CD4-positive, alpha-beta T cell treated with Interleukin-6 at 100 ng/mL for 8 hours (primary cell): ENCODE measurements at places on chromosomes 1 and 21.

GRCh38 chr21:34912022-34912945 lies 136.8 kb downstream of the RUNX1 start:
- DNase-seq, result no peak

DNA sequence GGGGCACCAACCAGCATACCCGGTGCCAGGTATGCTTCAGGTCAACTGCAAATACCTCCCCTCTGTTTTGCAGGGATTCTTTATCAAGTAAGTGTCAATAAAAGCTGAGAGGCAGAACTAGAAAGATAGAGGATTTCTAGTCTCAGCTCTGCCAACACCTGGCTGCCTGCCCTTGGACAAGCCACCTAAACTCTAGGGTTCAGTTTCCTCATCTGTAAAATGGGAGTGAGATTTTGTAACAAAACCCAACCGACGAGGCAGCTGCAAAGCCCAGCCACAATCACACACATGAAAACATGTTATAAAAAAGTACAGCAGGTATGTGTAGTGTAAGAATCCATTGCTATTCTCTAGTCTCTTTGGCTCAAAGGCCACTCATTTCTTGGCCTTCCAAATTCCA lies 8.2 kb downstream of the SSBP3 start:
- no peak for DNase-seq

DNA sequence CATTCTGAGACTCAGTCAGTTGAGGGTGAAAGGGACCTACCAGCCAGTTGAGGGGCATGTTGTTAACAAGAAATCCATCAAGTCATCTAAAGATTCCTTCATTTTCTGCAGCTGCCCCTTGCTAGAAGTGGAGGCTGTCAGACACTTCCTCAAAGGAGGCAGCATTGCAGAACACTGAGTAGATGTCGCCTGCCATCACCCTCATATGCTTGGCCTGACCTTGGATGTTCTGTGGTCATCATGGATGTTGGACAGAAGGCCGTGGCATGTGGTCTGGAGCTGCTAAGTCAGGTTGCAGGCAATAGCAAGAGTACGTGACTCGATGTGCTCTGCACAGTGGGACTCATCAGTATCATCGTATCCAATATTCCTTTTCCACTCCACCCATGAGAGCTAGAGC lies 70.6 kb downstream of the GATAD2B start:
- no peak for DNase-seq

- peak; percentile 45 for DNase-seq
These were observed 1.1 kb downstream of the AKT3 start for GRCh38 chr1:243848858-243849420.

DNA sequence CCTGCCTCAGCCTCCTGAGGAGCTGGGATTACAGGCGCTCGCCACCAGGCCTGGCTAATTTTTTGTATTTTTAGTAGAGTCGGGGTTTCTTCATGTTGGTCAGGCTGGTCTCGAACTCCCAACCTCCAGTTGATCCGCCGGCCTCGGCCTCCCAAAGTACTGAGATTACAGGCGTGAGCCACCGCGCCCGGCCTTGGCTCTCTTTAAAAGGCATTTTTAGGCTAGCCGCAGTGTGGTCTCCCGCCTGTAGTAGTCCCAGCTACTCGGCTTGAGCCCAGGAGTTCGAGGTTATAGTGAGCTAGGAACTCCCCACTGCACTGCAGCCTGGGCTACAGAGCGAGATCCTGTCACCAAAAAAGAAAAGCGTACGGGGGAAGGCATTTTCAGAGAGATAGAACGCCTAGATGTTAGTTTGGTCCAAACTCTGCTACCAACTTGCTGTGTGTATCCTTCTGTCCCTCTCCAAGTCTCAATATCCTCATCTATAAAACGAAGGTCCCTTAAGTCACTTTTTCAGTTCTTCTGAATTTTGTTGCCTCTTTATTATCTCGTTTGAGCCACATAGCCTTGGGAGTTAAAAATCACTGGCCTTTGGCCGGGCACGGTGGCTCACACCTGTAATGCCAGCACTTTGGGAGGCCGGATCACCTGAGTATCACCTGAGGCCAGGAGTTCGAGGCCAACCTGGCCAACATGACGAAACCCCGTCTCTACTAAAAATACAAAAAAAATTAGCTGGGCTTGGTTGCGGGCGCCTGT lies 734 bp downstream of the MED18 start:
- peak; percentile 9 for DNase-seq

DNA sequence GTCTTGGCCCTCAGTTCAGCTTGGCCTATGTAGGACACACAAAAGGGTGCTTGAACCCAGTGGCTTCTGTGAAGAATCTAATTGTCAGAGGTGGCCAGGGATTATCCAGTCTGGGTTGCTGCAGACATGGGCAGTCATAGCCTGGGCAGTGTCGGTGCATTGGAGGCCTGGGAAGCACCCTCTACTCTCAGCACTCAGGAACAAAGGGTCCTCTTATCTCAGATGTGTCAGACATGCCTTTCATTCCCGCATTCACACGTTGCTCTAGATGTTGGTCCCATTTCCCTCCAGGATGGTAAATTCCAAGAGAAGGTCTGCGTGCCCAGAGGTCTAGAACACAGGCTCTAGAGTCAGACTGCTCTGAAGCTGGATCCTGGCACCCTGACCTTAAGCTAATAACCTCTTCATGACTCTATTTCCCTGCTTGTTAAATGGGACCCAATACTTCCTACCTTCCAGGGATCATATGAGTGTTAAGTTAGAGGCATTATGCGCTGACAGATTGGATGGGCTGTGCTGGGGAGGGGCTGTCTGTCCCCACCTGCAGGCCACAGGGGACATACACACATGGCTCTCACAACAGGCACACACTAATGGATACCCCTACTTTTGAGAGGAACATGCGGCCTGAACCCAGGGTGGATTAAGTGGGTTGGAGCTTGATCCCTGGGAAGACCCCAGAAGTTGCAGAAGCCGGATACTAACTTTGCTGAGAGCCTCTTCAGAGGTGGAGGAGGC lies 16.5 kb upstream of the EDN2 start:
- no peak for DNase-seq

DNA sequence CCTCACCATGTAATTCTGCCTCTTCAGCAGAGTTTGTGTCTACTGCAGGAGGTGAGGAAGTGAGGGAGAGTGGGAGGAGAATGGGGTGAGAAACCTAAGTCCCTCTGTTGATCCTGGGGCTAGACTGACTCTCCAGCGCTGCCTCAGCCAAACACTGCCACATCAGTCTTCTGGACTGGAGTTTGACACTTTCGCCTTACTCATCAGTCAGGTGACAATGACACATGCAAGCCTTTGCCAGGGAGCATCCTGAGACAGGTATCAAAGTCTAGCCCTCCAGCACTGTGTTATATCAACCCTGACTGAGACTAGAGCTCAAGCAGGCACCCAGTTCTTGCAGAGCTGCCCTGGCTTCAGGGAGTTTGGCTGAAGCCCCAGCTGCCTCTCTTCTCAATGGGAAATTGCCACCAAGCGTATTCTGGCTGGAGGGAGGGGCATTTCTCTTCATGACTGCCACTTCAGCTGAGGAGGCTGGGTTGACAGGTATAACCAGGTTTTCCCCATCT lies 33.3 kb upstream of the SUCO start:
- DNase-seq, result no peak

GRCh38 chr1:68181165-68181556 lies 51.2 kb downstream of the WLS start:
- no peak for DNase-seq

DNA sequence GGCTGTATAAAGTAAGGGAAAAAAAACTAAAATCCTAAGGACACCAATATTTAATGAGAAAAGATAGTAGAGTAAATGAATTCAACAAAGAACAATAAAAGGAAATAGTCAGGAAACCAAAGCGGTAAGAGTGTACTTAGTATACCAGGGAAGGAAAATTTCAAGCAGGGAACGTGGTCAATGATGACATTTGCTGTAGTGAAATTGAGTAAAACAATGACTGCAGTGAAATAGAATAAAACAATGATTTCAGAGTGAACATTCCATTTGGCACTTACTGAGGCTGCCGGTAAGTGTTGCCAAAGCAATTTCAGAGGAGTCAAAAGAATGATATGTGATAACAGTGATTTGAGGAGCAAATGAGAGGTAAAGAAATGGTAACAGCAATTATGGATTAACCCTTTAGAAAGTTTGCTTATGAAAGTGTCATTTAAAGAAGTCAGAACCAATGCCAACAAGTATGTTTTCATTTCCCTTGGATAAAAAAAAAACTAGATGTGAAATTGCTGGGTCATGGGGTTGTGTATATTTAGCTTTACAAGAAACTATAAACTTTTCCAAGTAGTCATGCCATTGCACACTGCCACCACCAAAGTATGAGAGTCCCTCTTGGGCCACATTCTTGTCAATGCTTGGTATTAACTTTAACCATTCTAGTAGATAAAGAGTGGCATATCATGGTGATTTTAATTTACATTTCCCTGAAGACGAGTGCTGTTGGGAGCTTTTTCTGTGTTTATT lies 50.5 kb downstream of the VCAM1 start:
- no peak for DNase-seq

DNA sequence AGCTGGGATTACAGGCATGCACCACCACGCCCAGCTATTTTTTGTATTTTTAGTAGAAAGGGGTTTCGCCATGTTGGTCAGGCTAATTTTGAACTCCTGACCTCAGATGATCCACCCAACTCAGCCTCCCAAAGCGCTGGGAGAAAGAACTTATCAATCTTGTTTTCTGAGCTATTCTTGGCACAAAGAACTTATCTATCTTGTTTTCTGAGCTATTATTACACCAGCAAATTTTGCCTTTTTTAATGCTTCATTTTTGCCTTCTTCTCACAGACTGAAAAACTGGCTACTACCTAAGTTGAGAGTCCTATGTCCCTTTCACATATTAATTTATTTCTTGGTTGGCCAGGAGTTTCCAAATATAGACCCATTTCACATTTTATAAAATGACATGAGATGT lies 9.3 kb downstream of the SLC16A1 start:
- no peak for DNase-seq

DNA sequence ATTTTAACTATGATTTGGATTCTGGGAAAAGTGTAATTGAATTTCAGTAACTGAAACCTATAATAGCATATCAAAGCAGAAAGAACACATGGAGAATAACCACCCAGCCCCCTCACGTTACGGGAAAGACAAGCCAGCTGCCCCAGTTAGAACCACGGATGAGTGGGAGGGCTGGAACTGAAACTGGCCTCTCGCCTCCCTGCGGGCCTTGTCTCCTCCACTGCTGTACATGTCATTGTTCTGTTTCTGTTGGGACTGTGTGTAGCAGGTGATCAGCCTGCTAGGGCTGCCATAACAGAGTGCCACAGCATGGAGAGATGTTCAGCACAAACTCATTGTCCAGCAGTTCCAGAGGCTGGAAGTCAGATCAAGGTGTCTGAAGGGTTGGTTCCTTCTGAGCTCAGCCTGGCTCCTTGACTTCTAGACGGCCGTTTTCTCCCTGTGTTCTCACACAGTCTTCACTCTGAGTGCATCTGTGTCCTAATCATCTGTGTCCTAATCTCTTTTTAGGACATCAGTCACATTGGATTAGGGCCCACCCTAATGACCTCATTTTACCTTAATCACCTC lies 52.4 kb downstream of the MAP3K21 start:
- no peak for DNase-seq
